ENCODE measurements at places on chromosomes 4 and X.

DNA sequence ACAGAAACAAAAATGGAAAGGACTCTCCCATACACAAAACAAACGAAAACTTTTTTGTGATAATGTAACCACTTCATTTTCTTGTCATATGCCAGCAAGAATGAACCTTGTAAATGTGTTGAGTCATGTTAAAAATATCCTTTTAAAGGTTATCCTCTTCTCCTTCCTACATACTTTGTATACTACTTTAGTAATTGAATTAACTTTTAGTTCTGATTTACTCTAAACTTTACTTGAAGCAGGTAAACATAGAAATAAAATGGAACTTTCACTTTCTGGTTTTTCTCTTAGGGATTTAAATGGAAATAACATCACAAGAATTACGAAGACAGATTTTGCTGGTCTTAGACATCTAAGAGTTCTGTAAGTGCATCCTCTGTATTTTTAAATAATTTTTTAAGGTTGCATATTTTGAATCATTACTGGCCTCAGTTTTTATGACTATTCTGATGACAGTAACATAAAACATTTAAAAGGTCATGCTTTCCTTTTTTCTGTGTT, 4.7 kb downstream of the SLIT2 start:
- DNase-seq, result no peak

- no peak for DNase-seq
These were observed 71.6 kb upstream of the CLCN4 start for GRCh38 chrX:10085223-10085622.

- peak; percentile 54 for DNase-seq
These were observed 560 bp upstream of the TMSB4X start for GRCh38 chrX:12974305-12974795.

- DNase-seq, result no peak
These were observed 277.1 kb upstream of the PRKX start for GRCh38 chrX:3990569-3990968.

DNA sequence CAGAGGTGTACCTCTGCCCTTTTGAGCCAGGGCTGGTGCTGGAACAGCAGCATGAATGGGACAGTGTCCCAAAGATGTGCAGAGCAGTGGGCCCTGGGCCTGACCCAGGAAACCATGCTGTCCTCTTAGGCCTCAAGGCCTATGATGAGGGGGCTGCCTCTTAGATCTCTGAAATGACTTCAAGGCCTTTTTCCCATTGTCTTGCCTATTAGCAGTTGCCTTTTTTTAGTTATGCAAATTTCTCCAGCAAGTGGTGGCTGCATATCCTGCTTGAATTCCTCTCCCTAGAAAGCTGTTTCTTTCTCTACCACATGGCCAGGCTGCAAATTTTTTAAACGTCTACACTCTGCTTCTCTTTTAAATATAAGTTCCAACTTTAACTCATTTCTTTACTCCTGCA, 160.3 kb downstream of the CFAP299 start:
- DNase-seq, result peak; percentile 42

DNA sequence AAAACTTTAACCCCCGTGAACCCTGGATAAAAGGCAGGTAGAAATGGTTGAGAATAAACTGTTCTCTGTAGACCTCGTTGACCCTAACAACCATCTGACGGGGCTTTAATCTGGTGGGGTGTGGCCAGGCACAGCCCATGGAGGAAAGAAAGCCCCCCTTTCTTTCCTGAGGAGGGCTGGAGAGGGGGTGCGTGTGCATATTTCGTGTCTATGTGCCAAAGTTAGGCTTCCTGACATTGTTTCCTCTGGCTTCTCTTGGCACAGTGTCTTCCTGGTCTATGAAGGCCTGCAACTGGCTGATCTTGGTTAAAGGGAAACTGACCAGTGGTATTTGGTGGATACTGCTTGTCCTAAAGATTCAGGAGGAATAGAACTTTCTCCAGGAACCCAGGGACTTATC, 97.1 kb downstream of the MGST2 start:
- DNase-seq, result no peak

- DNase-seq, result no peak
These were observed 125.5 kb upstream of the ARMCX2 start for GRCh38 chrX:101785142-101785541.

GRCh38 chrX:42519666-42520231, 258.2 kb downstream of the PPP1R2C start:
- no peak for DNase-seq

- peak; percentile 60 for DNase-seq
These were observed 287.7 kb upstream of the PCDH18 start for GRCh38 chr4:137819964-137820383.

DNA sequence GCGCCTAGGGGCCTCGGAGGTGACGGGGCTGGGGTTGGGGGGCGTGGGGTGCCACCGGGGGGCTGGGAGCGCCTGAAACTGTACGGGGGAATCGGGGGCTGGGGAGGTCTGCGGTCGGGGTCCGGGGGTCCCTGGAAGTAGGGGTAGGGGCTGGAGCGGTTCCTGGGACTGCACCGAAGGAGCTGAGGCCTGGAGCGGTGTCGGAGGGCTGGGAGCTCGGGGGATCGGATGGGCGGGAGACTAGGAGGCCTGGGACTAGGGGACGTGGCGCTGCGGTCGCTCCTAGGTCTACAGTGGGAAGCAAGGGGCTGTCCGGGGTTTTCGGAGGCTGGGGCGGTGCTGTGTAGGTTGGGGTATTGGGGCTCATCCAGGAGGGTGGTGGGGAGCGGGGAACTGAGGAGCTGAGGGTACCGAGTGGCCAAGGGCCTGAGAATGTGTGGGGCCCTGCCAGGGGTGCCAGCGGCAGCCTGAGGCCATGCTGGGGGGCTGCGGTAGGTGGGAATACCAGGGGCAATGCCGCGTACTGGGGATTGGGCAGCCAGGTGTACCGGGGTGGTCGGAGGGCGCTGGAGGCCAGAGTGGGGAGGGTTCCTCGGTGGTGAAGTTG, 562 bp downstream of the AKAP17A start:
- no peak for DNase-seq

DNA sequence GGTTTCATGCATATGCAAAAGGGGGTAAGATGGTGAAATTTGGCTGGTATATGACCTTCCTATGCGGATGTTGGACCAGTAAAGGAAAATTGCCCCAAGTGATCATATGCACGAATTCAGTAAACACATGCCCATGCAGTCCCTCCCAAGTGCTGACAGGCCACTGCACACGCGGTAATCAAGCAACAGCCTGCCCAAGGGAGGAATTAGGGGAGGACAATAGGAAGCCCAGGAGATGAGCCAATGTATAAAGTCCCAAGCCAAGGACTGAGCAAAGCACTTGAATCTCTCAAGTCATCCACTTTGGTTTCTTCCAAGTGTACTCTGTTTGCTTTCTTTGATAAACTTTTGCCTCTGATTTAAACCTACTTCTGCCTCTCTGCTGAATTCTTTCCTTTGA, 21.1 kb downstream of the MAGEB16 start:
- DNase-seq, result no peak

DNA sequence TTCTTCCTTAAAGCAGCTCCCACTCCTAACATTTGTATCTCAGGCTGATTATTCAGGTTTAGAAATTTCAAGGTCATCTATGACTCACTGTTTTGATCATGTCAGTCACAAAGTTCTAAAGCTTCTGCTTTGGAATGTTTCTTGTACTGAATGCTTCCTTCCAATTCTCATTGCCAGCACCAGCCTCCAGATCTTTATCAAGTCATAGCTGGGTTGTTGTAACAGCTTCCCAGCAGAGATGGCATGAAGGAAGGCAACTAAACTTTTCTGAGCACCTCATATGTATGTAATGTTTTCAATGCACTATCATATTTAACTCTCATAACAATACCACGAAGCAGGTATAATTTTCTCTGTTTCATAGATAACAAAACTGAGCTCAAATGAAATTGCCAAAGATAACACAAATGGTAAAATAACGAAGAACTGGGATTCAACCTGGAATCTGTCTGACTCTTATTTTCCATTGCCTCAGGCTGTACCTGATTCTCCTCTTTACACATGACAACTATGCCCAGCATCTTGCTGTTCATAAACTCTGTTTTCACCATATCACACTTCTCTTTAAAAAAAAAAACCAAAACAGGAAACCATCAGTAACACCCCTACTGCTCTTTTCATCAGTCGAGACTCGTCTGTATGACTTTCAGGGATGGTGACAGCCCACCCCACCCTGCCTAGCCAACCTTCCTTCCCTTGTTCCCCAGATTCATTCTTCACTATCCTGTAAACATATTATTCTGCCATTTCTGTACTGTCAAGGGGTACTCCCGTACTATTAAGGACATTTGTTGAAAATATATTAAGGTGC, 13.4 kb downstream of the TRPC3 start:
- no peak for DNase-seq

DNA sequence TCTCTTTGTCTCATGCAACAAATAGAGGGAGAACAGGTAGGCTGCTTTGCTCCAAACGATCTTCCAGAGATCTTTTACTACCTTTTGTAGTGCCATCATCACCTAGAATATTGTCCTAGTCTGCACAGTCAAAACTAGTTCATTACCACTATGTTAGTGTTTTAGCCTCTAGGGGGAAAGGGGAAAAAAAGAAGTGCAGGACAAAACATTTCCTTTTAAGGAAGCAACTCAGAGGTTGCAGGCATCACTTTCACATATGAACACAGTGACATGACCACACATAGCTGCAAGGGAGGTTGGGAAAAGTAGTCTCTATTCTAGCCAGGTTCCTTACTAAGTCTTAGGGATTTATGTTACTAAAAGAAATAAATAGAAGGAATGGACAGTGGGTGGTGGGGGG, 39.3 kb upstream of the RAP2C start:
- DNase-seq, result no peak

GRCh38 chrX:40103565-40104323, 6.0 kb upstream of the BCOR start:
- DNase-seq, result no peak

GRCh38 chr4:145720656-145721055, 40.7 kb downstream of the C4orf51 start:
- no peak for DNase-seq

DNA sequence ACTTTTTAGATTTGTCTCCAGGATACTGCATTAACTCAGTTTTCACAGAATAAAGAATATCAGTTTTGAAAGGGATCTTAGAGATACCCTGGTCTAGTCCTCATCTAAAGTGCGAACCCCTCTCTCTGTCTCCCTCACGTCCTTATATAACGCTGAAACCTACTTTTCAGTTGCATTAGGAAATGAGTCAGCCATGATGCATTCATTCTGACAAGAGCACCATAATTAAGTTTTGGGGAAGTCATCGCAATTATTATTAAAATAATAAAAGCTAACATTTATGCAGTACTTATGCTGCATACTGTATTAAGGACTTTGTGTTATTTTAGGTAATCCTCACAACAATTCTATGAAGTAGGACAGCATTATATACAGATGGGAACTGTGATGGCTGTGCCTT, 116.1 kb downstream of the REELD1 start:
- no peak for DNase-seq

Measured in H9 (cell line).